ENCODE measurements at places on chromosomes 1 and 21. TPM values are rescaled to one million over a fixed set of nuclear protein-coding genes. Genes with fewer than 3 reads are reported as not detected.

DNA sequence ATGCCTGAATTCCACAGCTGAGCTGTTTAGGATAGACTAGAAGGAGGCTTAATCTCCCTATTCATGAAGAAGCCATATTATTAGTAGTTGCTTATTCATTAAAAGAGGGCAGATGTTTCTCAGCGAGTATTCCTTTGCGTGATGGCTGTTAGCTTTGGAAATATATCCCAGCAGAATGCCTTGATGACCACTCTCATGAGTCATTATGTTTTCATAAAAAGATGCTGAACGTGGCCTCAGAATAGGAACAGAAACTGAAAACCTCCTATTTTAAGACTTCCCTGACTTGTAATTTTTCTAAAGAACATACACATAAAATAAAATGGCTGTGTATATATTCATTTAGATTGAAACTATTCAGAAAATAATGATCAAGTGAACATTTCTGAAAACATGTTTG lies 9.6 kb upstream of the PLA2G4A start:
- no peak for DNase-seq

GRCh38 chr1:150160964-150161621 lies 11.4 kb downstream of the PLEKHO1 start:
- DNase-seq: no peak

GRCh38 chr1:169914531-169914930 lies 20.8 kb upstream of the SCYL3 start:
- no peak for DNase-seq

- no peak for DNase-seq
Observed at GRCh38 chr1:164504749-164505148, 54.2 kb upstream of the PBX1 start.

DNA sequence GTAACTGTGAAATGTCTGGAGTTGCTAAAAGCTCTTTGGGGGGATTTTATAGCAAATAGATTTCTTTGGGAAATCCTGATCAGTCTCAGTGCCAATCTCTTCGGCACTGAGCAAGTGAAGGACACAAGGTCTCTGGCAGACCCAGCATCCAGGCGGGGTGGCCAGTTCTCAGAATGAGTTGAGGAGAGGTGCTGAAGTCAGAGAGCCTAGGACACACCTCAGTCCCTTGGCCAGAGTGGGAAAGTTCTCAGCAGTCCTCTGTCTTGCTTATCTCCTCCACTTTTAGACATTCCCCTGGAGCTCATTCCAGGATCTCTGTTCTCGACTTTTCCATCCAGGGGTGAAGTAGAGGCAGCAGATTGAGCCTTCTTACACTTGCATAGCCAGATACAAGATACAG lies 6.7 kb downstream of the HLX start:
- DNase-seq: no peak

The TFAP2E gene
- polyA plus RNA-seq: 0.21 TPM

DNA sequence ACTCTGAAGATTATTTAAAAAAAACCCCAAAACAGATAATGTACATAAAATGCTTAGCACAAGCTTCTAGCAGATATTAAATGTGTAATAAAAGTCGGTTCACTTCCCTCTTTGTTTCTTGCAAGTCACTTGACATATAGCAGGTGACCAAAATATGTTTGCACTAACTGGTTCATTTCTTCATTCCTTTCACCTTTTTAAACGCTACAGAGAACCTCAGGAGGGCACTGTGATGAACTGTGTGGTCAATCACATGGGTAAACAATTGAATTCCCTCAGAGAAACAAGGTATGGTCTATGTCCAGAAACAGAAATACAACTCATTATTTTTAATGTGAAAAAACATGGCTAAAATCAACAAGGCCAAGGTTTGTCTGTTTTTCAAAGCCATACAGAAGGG lies 51.3 kb upstream of the BCL10 start:
- no peak for DNase-seq

DNA sequence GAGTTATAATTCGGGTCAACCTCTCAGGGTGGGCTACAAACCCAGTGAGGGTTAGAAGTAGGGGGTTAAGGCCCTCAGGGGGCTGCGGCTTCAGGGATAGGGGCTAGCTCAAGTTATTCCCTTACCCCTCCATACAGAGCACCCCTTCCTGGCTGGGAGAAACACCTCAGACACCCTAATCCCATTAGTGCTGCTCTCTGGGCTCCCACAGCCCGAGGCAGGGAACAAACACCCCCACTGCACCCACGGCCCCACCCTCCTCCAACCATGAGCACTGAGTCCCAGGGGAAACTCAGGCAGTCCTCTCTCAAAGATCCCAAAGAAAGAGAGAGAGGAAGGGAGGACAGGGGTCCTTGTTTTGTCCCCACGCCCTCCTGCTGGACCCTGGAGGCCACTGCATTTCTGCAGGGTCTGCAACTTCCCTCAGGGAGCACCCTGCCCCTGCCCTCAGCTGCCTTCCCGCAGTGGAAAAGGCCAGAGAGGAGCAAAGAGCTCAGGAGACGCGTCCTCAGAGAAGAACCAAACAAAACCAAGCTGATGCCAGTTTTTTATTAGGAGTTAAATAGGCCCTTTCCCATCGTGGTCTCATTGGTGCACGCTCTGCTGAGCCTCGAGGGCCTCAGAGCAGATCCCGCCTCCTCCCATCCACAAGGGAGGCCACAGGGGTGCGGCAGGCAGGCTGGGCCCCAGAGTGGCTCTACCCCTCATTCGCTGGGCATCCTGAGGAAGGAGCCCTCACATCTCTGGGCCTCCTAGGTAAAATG lies 1.4 kb upstream of the S100A4 start:
- no peak for DNase-seq

- no peak for DNase-seq
Observed at GRCh38 chr21:33136847-33137502, 67.0 kb downstream of the OLIG1 start.

The NCF2 gene
- polyA plus RNA-seq: 3.1 TPM

The VCAM1 gene
- not detected for polyA plus RNA-seq

DNA sequence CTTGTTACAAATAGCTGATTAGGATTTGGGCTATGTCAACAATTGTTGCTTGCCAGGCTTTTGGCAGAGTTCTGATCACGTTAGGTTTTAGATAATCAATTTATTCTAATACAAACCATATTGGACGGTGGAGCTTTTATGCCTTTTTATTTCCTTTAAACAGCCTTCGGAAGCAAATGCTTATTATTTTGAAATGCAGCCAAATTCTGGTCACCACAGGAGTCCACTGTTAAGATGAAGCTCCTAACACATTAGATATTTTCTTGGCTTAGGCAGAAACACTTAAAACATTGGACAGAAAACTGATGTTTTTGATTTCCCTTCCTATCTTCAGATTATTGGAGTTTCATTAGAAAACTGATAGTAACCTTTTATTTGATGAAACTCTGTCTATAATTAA lies 82.9 kb downstream of the CENPF start:
- no peak for DNase-seq

DNA sequence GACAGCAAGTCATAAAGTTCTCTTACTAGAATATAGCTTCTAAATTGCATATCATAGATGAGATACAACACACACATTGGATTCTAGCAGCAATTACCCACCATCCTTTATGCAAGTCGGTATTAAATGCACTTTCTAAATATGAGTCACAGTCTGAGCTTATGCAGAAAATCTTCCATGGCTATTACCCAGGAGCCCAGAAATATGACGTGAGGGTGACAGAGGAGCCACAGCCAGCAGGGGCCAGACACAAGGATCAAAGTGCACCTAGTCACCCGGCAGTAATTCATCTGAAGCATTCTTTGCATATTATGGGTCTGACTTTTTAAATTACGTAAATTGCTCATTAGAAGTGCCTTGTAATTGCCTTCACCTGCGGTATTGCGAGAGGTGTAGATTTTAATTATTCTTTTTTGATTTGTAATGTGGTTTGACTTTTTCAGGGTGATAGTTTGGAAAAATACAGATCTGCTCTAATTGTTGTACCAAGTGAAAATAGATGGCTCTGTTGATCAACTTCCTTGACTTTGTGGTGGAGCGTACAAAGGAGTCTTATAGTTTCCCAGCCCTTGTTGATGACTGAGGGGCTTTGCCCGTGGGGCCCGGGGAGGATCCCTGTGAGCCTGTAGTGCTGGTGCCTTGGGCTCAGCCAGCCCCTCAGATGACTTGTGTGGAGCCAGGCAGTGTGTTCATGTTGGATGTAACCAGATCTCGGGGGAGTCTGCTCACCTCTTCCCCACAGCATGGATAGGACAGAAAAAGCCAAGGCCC lies 470.0 kb upstream of the VAMP3 start:
- no peak for DNase-seq

- DNase-seq: no peak
Observed at GRCh38 chr1:95311014-95311413, 77.0 kb downstream of the RWDD3 start.

The CNKSR1 gene
- 2.9 TPM for polyA plus RNA-seq

- no peak for DNase-seq
Observed at GRCh38 chr1:9004031-9004699, 22.1 kb downstream of the SLC2A7 start.

The RGSL1 gene
- not detected for polyA plus RNA-seq

DNA sequence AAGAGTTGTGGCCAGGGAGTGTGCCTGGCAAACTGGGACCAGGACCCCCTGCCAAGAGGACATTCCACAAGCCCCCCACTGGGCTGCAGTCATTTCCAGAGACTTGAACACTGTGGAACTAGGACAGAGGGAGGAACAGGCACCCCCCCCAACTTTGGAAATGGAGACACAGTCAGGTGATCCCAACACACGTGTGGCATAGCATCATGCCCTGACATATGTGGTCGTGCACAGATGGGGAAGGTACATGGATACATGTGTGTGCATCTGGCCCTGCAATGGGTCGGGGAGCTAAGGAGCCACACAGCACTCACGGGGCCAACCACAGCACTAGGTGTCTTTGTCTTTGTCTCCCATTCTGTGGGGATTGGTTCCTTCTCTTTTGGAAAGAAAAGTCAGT lies 6.6 kb upstream of the TFF3 start:
- DNase-seq: no peak

The NIBAN1 gene
- 70.7 TPM for polyA plus RNA-seq

The S100A16 gene
- not detected for polyA plus RNA-seq

The CCT8 gene
- 135 TPM for polyA plus RNA-seq

The HLX gene
- polyA plus RNA-seq: not detected

DNA sequence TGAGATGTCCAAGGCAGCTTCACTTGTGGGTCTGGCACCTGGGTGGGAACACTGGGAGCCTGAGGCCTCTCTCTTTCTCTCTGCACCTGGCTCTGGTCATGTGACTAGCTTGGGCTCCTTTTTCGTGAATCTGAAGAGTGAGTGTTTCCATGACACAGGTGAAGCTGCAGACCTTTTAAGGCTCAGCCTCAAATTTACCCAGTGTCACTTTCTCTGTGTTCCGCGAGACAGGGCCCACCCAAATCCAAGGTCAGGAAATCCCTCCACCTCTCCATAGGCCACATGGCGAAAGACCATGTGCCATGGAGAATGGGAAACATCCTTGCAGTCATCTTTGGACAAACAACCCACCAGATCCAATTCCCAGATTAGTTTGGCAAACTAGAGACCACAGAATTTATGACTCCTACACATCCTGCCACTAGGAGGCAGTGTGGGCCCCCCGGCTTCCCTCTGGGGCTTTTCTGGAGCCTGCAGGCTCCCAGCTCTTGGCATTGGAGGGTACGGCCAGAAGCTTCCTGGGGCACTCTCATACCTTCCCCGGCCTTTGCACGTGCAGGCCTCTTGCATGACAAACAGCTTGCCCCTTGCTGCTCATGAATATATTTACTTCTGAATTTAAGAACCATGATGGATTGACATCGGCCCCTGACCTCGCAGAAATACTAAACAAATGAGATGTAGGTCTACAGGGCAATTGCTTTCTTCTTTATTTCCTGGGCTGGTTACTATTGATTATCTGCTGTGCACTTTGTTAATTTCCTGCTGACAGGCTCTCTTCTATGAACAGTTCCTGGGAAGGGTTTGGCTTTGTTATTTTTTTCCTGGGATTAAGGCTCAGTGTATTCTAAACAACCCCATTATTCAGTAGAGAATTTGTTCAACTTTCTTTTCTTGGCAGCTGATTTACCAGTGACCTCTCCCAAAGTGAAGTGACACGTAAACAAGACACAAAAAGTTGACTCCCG lies 180.7 kb downstream of the KAZN start:
- DNase-seq: no peak

DNA sequence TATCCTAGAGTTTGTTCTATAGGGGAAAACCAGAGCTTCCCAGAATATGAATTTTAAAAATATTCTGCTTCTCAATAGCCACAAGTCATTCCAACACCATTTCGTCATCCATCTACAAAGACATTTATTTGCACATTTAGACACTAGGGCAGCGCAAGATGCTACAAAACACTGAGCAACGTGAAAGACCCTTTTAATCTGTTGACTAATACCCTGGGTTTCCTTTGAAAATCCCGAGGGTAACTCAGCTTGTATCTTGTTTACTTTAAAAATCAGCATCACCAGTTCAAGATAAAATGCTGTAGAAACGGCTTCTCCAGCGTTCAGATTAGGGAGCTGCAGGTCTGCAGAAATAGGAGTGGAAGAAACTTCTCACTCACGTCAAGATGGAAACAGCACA lies 13.5 kb downstream of the PDPN start:
- no peak for DNase-seq

The ABL2 gene
- polyA plus RNA-seq: 1.1 TPM

DNA sequence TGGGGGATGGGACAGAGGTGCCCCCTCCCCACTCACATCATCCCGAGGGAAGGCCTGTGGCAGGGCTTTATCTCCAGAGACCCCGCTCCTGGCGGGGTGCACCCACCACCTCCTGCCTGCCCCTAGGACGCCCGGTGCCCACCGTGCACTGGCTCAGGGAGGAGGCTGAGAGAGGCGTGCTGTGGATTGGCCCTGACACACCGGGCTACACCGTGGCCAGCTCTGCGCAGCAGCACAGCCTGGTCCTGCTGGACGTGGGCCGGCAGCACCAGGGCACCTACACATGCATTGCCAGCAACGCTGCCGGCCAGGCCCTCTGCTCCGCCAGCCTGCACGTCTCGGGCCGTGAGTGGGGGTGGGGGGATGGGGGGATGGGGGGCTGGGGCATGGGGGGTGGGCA lies 71.7 kb downstream of the TRIM11 start:
- no peak for DNase-seq

DNA sequence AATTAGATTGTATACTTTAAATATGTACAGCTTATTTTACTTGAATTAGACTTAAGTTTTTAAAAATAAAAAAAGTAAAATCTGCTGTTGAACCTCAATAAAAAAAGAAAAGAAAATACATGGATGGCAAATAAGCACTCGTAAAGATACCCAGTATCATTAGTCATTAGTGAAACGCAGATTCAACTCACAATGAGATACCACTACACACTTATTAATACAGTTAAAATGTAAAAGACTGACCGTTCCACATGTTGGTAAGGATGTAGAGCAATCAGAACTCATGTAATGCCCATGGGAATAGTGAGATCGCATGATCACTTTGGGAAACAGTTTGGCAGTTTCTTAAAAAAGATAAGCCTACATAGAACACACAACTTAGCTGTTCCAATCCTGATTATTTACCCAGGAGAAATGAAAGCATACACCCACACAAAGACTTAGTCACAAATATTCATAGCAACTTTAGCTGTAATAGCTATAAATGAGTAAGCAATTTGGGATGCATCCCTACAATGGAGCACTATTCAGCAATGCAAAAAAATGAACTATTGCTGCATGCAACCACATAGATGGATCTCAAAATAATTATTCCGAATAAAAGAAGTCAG lies 7.3 kb downstream of the SH2D1B start:
- DNase-seq: no peak

All from CD4-positive, CD25-positive, alpha-beta regulatory T cell (primary cell).